Tongue (tissue), 3 donors: ENCODE measurements at places on chromosomes 2 and 18. TPM values are rescaled to one million over a fixed set of nuclear protein-coding genes. Genes with fewer than 3 reads are reported as not detected.

GRCh38 chr2:155518094-155518493, 814.4 kb downstream of the NR4A2 start:
- no peak for DNase-seq

- no peak for DNase-seq
Measured at GRCh38 chr2:182101263-182101662, 115.6 kb downstream of the PPP1R1C start.

DNA sequence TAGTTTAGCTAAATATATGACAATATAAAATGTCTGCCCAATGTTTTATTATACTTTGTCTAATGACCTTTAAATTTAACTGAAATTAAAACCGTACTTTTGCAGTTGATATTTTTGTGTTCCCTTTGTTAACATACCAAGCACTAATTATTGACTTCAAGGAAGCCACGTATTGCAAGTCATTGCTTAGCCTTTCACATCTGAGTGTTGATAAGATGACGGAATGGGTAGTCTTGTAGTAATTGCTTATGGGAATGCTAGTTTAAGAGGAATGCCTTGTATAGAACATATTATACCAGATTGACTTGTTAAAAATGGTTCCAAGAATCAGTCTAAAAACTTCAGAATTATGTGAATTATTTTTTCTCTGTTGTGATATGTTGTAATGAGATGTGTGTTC, 14.0 kb upstream of the ELAC1 start:
- no peak for DNase-seq

DNA sequence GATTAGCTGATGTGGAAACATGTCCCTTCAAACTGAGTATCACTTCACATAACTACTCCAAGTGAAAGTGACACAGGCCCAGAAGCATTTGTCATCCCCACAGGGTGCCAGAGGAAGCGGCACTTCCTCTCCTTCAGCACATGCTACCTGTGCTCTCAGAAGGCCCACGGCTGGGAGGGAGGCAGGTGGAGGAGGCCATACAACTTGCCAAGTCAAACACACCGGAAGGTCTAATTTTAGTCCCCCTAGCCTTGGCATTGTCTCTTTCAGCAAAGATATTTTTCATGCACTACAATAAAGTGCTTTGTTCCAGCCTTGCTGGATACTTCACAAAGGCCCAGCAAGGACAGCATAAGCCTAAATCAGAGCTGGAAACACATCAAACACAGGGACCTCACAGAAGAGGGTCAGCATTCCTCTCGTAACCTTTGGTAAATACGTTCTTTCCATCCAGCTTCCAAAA, 38.0 kb downstream of the VSNL1 start:
- no peak for DNase-seq

The IL37 gene
- total RNA-seq, result not detected
